ENCODE measurements at places on chromosomes 12 and 14.

DNA sequence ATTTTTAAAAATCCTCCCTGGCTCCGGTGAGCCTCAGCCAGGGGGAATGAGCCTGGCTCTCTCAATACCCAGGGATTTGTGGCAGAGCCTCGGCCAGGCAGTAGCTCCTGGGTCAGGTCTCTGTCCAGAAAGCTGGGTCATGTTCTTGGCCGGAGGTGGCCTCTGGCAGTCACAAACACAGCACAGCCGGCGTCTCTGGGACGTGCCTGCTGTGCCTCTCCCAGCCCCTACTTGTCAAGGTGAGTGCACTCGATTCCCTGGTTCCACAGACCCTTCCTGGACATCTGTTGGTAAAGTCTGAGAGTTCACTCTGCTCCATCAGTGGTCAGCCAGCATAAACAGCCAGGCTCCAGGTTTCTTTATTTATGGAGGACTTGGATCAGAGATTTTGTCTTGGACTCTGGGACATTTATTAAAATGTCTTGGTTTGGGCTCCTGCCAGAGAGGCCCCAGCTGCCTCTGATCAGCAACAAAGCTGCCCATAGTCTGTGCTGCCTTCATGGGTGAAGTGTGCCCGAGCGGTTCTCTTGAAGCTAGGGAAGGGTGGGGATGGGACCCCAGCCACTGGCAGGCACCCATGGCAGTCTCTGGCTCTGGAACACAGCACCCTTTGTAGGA, 56.7 kb downstream of the DGLUCY start:
- DNase-seq: no peak

GRCh38 chr14:93533842-93534241, 103.1 kb downstream of the UNC79 start:
- no peak for DNase-seq

DNA sequence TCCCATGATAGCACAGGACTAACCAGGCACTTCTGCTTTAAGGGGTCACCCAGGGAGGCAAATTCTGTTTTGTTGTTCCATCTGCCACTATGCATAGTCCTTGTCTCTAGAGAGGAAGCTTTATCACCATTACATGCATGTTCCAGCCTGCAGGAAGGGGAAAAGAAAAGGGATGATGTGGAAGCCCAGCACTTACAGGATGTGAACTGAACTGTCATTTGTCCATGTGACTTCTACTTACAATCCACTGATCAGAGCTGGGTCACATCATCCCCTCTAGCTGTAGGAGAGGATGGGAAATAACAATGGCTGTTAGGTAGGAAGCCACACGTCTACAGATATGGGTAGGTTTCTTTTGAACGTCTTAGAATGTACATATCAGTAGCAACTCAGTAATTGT, 203.1 kb downstream of the PTPRO start:
- no peak for DNase-seq

- no peak for DNase-seq
Observed at GRCh38 chr12:100544165-100544564, 29.3 kb upstream of the GAS2L3 start.

DNA sequence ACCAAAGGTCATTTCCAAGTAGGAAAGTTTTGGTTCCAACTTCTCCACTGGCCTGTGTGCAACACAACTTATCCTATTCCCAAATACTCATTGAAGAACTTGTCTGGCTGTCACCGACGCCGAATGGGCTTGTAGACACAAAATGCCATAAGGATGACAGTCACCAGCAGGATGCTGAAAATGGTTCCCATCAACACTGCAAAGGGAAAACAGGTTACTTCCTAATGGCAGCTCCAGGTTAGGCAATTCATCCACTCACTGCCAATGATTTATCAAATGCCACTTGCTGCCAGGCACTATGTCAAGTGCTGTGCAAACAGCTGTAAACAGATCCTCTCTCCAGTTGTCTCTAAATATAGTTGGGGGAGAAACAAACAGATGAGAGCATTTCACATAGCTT, 6.1 kb downstream of the C12orf76 start:
- DNase-seq: no peak

DNA sequence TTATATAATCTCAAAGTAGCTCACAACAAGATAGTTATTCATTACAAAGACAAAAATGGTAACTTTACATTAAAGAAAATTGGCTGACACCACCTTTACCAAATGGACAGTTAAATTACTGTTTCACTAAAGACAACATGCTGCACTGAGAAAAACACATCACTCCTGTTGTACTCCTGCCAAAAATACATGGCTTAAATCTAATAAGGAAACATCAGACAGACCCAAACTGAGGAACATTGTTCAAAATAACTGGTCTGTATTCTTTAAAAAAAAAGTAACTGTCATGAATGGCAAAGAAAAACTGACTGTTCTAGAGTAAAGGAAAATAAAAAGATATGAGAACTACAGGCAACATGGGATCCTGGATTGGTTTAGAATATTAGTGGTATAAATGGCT, 151.3 kb upstream of the DCN start:
- no peak for DNase-seq

- no peak for DNase-seq
Observed at GRCh38 chr12:112557951-112558630, 139.3 kb downstream of the PTPN11 start.

- DNase-seq: no peak
Observed at GRCh38 chr14:51789596-51789995, 70.8 kb upstream of the GNG2 start.

DNA sequence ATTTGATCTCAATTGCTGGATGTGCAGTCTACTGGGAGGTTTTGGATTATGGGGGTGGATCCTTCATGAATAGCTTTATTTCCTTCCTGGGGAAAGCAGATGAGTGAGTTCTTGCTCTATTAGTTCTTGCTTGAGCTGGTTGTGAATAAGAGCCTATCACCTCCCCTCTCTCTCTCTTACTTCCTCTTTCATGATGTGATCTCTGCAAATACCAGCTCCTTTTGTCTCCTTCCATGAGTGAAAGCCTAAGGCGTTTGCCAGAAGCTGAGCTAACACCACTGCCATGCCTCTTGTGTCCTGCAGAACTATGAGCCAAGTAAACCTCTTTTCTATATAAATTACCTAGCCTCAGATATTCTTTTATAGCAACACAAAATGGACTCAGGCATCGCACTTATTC, 302.7 kb downstream of the CCER1 start:
- DNase-seq: no peak

DNA sequence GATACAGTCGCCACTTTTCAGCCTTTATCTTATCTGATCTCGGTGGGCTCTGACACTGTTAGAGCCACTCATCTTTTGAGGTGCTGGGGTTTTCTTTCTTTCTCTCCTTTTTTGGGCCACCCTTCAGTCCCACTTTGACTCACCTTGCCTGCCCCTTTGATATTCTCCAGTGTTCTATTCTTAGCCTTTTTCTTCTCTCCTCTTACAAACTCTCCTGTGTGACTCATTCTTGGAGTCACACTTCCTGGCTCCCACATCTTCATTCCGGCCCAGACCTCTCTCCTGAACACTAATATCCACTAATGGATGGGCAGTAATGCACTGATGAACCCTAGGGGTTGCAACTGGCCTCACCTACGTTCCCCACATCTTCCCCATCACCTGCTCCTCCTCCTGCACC, 2.2 kb upstream of the DCD start:
- DNase-seq: no peak

DNA sequence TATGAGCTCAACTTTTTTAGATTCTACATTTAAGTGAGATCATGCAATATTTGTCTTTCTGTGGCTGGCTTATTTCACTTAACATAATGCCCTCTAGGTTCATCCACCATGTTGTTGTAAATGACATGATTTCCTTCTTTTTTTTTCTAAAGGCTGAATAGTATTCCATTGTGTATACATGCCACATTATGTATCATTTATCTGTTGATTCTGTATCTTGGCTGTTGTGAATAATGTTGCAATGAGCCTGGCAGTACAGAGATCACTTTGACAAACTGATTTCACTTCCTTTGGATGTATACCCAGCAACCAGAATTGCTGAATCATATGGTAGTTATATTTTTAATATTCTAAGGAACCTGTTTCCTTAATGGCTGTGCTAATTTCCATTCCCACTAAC, 19.1 kb downstream of the FBXW8 start:
- no peak for DNase-seq

All from stimulated activated CD8-positive, alpha-beta memory T cell treated with anti-CD3 and anti-CD28 coated beads, Interleukin-15, amount 100 ng/mL, for 48 hours (primary cell).